Esophagus squamous epithelium (tissue), 5 donors: ENCODE measurements at places on chromosomes 12 and 14.

DNA sequence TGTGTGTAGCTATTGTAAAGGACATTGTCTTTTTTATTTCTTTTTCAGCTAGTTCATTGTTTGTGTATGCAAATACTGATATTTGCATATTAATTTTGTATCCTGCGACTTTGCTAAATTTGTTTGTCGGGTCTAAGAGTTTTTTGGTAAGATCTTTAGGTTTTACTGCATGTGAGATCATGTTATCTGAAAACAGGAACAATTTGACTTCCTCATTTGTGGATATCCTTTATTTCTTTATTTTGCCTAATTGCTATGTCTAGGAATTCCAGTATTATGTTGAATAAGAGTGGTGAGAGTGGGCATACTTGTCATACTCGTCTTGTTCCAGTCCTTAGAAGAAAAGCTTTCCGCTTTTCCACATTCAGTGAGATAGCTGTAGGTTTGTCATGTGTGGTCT is 28.8 kb downstream of the SIX4 start:
- no peak for DNase-seq

DNA sequence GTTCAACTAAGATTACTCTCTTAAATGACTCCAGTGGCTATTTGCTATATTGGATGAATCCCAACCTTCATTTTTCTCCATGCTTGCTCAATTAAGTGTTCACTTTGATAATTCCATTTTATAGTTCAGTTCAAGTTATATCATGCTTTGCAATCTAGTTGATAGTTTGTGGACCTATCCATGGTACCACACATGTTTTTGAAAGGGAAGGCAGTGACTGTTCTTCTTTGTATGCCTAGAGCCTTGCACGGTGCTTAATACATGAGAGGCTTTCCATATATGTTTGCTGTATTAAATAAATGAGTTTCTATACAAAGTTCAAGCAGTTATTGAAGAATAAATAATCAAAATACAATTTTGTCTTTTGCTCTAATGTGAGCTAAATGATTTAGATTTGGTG is 391.3 kb downstream of the NELL2 start:
- DNase-seq: no peak

- DNase-seq: no peak
Measured at GRCh38 chr12:48970702-48971334, 717 bp downstream of the WNT10B start.

DNA sequence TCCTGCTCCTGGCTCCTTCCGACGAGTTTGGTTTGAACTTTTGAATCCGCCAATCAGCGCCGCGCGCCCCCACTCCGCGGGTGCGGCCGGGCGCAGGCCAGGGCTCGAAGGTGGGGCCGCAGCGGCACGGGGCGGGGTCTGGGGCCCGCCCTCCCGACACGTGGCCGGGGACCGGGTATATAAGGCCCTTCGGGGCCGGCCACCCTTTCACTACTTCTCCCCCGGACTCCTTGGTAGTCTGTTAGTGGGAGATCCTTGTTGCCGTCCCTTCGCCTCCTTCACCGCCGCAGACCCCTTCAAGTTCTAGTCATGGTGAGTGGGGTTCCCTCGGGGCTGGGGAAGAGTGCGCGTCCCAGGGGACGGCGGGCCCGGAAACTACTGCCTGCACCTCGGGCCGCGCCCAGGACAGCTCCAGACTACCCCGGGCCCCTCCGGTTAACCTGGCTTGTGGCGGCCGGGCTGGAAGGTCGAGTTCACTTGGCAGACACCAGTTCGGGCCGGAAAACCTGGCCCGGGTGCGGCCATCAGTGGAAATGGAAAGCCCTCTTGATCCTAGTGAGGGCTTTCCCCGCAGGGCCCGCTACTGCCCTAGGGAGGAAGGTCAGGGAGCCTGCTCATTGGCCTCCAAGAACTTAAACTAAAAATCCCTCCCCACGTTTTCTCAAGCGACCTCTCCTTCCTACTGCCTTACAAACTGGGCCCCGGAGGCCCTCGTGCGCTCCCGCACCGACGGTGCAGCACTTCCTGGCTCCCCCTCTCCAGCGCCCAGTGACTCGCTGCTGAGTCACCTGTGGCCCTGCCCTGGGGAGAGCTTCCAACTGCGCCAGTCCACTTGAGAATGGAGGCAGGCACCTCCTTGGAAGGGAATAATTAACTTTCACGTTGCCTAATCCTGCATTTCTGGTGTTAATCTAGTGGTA is at the start of gene TUBA1C:
Gene TUBA1C, plus strand, starts transcription at position 210 of the 920 bp plus-strand sequence. Its CDS starts 100 bp downstream, at position 310.
- peak; percentile 72 for DNase-seq

DNA sequence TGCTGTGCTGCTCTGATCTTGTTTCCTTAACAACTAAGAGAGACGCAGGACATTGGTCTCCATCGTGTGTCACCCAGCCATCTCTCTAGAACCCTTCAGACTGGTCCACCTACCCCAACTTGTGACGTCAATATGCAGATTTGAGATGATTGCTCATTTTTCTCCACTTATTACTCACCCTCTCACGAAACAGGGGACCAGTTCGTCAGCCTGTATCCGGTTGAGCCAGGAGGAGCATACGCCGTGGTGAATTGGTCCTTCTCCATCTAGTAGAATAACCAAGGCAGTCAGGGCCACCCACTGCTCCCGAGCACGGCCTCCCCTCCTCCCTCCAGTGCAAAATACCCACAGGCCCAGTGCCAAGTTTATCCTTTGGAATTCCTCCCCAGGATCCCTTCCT is 36.2 kb upstream of the FBXO21 start:
- DNase-seq: no peak

- DNase-seq: no peak
Measured at GRCh38 chr14:23093991-23094665, 808 bp downstream of the ACIN1 start.

- no peak for DNase-seq
Measured at GRCh38 chr12:62792236-62792870, 142.6 kb downstream of the PPM1H start.

- no peak for DNase-seq
Measured at GRCh38 chr12:111321317-111321716, 47.6 kb downstream of the PHETA1 start.

- DNase-seq: no peak
Measured at GRCh38 chr12:110253176-110253575, 27.9 kb upstream of the ATP2A2 start.

DNA sequence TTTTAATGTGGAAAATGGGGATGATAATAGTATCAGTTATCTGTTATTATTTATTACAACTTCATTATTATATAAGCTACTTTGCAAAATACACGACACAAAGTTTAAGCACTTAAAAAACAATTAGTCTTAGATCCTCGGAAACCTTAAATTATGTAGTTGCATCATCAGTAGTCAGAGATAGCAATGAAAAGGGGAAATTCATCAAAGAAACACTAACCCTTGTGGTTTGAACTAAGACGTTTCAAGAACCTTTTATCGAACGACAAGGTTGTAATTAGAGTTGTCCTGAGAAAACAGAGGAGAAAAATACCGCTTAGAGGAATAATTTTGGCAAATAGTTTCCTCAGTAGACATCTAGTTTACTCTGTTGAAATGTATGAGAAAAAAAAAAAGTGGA is 198.5 kb downstream of the PTPRO start:
- no peak for DNase-seq

DNA sequence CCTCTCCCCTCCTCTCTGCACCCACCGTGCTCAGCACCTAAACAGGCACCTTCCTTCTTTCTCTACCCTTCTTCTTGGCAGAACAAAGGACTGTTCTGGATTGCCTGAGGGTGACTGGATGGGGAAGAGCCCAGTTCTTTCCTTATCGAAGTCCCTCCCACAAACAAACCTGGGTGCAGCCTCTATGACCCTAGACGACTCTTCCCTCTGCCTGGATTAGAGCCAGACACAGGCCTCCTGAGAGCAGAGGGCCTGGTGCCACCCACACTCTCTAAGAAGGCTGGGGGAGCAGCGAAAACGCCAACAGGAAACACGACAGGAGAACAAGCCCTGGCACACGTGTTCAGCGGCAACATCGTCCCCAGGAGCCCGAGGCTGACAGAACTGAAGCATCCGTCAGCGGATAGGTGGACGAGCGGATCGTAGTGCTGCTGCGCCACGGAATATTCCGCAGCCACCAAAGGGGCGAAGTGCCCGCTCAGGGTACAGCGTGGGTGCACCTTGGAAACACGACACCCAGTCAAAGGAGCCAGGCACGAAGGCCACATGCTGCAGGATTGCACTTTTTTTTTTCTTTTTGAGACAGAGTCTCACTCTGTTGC is 38.0 kb downstream of the RIMBP2 start:
- DNase-seq: no peak

DNA sequence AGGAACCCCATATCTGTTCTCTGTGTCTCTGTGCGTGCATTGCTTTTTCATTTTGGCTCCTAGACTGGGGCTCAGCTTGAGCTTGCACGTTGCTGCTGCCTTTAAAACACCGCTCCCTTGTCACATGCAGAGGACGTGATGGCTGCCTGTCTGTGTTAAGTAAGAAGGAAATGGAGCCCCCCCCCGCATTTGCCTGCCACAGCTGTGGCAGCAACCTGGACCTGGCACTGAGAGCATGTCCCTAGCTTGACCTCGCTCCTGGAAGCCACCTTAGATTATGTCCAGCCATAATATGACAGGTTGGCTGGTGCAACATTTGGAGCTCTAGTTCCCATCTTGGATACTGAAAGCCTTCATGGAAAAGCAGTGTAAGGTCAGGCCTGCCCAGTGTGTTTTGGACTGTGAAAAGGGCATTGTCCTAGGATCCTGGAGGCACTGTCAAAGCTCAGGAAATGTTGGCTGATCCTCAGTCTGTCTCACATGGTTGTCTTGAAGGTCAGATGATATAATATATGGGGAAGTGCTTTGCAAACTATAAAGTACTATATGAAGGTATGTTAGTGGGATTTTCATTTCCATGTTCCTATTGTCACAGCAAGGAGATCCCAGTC is 73.8 kb downstream of the PRKCH start:
- no peak for DNase-seq

DNA sequence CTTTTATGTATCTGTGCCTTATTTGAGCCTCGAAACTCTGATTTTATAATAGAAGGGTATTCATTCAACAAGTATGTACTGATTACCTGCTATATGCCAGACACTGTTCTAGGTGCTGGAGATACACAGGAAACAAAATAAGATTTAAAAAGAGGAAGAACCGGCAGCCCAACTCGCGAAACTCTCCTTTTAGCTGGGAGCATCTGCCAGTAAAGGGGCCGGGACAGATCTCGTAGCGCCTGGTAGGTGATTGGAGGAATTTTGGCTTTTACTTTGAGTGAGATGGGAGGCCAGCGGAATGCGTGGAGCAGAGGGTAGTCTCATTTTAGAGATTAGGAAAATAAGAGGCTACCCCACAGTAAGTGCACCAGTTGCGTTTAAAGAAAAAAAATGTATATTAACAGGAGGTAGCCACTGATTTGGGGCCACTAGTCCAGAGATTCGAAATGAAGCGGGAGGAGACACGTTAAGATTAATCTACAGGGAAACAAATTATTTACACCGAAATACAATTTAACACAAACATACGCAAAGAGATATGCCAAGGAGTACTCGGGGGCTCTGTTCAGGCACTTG is 520 bp upstream of the MON2 start:
- DNase-seq: no peak

- no peak for DNase-seq
Measured at GRCh38 chr14:54127526-54127925, 170.9 kb upstream of the BMP4 start.

GRCh38 chr14:67357186-67357968 is 2.2 kb downstream of the ATP6V1D start:
- DNase-seq: no peak

- no peak for DNase-seq
Measured at GRCh38 chr12:9669534-9669933, at the start of gene CLEC2D. Gene CLEC2D, plus strand, starts transcription at chr12:9669713. Its CDS starts 22 bp downstream, at chr12:9669735.

DNA sequence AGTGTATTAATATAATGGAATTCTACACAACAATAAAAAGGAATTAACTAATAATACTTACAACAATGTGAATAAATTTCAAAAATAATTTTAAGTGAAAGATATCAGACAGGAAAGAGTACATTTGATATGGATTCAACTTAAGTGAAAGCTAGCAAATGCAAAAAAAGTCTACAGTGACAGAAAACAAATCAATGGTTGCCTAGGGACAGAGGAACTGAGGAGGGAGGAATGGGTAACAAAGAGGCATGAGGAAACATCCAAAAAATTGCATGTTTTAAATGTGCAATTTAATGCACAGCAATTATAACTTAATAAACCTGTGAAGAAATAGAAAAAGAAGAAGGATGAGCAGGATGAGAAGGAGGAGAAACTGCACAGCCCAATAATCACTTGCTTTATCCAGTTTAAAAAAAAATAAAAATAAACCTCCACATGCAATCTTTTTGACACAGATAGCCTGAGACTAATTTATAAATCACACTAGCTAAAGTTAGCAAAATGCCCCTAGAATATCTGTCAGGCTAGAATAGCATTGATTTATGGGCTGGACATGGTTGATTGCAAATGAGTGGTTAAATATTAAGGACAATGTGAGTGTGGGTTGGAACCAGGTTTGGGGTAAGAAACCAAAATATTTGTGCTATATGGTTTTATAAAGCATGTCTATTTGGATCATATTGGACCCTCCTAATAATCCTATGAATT is 1089.1 kb downstream of the TRHDE start:
- DNase-seq: no peak

GRCh38 chr14:72962829-72963312 is 36.6 kb downstream of the DCAF4 start:
- DNase-seq: no peak

- DNase-seq: no peak
Measured at GRCh38 chr12:30926243-30927221, at the start of gene TSPAN11. Gene TSPAN11, plus strand, starts transcription at chr12:30926748. Its CDS starts 27,244 bp downstream, at chr12:30953992.

DNA sequence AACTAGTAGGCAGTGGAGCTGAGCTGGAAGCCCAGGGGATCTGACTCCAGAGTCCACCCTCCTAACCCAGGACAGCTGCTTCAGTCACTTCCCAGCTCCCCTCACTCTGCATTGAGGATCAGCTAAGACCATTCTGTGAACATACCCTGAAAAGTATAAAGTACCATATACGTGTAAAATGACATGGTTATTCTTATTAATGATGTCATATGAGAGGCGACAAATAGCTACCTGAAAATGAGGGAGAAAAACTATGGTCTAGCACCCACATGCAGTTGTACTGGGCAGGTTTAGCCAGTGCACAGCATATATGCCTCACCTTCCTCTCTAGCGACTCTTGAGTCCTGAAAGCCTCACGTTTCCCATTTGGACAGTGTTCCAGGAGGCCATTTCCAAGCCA is 461.9 kb downstream of the RAD51B start:
- no peak for DNase-seq

GRCh38 chr12:10873378-10873777 is 10.7 kb downstream of the PRH1 start:
- no peak for DNase-seq

GRCh38 chr12:109329686-109330085 is 18.0 kb upstream of the MYO1H start:
- DNase-seq: no peak

DNA sequence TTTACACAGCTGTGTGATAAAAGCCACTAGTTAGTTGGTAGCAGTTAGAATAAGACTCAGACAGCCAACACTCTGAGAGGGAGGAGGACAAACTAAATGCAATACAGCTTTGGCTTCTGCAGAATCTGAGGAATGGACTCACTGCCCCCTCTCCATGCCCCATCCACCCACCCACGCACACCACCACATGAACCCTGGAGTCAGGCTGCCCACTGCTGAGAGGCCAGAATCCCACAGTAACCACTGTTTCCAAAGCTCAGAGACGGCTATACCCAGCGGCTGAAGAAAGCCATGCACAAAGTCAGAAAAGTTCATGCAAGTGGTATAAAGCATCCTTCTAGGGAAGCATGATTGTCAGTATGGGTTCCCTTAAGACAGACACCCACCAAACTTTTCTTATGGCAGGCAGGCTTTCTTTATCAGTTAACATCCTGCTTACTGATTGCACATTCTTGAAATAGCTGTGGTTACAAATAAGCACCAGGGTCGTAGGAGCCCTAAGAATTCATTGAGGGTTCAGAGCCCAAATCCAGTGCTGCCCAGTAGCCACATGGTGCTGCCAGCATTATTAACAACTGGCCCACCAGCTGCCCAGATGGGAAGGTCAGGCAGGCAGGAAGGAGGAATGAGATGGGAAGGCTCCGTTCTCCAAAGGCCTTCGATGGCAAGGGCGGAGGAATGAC is 61.5 kb downstream of the NT5DC3 start:
- no peak for DNase-seq
